Left kidney (tissue), 8 donors: ENCODE measurements at places on chromosomes 4 and X.

DNA sequence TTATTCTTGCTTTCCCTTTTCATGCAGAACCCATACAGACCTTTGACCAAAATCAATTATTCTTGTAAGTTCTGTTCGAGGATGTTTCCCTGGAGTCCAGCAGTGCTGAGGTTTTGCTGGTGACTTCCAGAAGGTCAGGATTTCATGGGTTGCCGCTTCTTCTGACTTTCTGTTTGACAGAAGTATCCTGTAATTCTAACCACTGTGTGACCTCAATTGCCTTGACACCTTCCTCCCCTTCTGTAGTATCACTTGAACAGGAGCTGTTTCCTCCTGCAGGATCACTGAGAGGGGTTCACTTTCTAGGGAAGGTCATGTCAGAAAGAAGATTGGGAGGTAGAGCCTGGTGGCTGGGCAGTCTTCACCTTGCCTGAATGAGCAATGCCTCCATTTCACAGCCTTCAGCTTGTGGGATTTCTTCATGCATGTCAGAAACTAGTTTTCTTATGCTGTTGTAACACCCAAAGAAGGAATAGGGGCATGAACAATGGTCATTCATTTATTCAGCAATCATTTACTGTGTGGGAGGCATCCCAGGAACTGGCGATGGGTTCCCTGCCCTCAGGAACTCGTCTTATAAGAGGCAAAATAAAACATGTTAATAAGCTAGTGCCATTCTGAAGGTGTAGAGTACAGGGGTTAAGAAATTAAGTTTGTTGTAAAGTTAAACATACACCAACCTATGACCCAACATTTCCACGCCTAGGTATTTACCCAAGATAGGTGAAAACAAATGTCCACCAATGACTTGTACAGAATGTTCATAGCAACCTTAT, 205.9 kb downstream of the SOWAHB start:
- peak; percentile 55 for DNase-seq

- no peak for DNase-seq
These were observed 265.2 kb upstream of the BOD1L1 start for GRCh38 chr4:13892739-13893105.

DNA sequence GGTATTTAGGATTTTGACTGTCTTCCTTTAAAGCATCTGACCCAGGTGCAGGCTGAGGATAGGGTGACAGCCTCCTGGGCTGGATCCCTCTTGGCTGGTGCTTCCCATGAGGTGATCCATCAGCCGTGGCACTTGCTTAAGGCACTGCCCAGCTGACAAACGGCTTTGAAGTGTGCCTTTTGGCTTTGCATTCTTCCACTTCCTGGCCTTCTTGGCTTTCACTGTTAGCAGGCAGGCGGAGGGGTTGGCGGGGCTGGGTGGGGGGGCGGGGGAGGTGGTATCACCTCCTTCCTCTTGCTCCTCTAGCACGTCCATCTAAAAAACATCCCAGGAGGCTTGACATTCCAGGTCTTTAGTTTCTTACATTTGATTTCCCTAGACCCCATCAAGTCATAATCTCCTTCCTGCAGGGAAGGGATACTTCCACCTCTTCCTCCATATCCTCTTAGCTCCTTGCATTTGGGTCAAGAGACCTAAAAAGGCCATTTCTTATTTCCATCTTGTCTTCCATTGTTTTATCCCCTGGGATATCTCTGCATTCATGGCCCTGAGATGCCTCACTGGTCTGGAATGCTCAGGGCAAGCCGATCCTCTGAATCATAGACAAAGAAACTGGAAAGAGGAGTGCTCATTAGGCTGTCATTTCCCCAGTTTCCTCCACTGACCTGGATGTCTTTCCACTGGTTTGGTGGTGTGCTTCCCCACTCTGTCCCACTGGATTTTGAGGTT, 11.3 kb upstream of the APLN start:
- DNase-seq = no peak

DNA sequence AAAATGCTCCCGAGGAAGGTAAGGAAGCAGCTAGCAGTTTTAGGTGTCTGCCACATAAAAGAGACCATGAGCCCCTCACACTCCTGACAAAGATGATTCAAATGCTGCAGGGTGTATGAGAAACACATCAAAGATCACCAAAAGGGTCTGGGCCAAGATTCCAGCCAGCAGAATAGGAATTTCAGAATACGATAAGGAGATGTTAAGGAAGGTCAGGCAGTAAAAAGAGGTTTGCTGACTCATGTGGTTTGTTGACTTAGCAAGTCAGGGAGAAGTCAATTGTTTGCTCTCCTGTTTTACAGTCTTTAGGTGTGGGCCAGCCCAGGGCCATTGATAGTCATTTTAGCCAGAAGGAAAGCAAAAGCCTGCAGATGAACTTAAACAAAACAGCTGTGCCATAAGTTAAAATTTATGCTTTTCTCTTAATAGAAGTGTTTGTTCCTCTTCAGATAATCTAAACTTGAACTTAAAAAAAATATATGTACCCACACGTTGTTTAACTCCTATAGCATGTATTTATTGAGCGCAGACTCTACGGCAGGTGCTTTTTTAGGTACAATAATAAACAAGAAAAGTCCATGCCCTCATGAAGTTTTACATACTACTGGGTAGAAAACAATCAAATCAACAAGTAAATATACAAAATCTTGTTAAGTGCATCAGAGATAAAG, 115.6 kb downstream of the CAMK2D start:
- no peak for DNase-seq

GRCh38 chr4:152729466-152729865, 49.7 kb upstream of the TMEM154 start:
- DNase-seq = no peak

DNA sequence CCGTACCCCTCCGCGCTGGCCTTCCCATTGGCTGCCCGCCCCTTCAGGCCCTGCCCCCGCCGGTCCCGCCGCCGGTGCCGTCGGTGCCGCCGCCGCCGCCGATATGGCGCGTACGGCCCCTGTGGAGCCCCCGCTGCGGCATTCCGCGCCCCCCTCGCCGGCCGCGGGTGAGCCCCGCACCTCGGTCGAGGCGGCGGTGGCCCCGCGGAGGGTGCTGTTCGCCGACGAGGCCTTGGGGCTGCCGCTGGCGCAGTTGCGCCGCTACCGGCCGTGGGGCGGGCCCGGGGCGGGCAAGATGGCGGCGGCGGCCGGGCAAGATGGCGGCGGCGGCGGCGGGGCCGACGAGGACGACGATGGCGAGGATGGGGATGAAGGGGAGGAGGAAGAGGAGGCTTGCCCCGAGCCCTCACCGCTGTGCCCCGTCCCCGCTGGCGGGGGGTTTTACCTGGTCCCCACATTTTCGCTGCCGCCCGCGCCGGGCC, at the start of gene PPP1R3F:
PPP1R3F (plus strand) TSS at position 27 of the 482 bp plus-strand sequence; CDS start at position 104, 77 bp downstream.
- no peak for DNase-seq

- DNase-seq = no peak
These were observed 146.7 kb upstream of the PITX2 start for GRCh38 chr4:110769578-110769977.
